ENCODE measurements at places on chromosomes 1 and 21.
A peak's percentile ranks its signal among the peaks of the same experiment; 100 is the strongest.

DNA sequence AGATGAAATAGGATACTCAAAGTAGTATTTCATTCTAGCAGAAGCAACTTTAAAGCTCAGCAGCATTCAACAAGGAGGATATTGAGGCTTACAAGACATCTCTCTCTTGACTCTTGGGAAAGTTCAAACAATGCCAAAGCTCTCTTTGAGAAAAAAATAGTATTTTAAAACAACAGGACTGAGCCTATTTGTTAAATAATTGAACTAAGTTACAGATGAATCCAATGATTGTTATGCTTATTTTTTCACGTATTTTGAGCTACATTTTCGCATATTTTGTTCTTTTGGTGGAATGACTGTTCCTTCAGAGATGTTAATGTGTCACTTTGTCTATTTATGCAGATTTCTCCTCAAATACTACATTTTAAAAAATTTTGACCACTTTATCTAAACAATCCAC lies 200.7 kb downstream of the KCTD3 start:
- no peak for DNase-seq

- peak; percentile 89 for DNase-seq
These were observed 63.3 kb upstream of the WDR26 start for GRCh38 chr1:224497714-224498573.

- DNase-seq: no peak
These were observed 187.4 kb upstream of the KCNK2 start for GRCh38 chr1:214895011-214895600.

DNA sequence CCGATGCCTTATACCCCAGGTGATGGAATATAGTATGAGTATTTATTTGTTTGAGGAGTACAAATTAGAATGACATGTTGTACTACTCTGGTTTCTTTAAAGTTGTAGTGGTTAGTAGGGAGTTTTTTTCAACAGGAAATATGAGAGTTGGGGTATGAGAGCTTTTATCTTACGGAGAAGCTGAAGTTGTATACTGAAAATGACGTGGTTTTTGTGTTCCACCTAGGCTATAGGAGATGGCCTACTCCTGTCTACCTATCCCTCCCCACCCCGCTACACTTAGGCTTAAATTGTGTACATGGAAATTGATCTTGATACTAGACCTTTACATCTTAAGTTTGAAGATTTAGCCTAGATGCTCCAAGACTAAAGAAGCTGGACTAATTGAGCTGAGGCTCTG lies 6.8 kb upstream of the HAX1 start:
- no peak for DNase-seq

- DNase-seq: peak; percentile 48
These were observed 7.9 kb upstream of the AK5 start for GRCh38 chr1:77273891-77274290.

DNA sequence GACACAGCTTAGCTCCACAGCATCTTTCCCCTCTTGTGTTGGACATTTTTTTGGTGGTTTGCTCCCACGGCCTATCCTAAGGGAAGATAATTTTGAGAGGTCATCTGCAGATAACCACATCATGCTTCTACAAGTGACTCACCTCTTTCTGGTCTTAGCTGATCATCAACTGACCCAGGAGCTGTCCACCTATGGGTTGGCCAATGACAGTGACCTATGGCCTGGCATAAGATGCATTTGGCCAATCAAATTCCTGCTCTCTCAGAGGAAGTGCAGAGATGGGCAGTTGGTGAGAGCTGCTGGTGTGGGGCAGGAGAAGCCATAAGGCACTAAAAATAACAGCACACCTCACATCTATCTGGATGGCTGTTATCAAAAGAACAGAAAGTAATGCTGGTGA lies 100.0 kb upstream of the CLDN14 start:
- no peak for DNase-seq

DNA sequence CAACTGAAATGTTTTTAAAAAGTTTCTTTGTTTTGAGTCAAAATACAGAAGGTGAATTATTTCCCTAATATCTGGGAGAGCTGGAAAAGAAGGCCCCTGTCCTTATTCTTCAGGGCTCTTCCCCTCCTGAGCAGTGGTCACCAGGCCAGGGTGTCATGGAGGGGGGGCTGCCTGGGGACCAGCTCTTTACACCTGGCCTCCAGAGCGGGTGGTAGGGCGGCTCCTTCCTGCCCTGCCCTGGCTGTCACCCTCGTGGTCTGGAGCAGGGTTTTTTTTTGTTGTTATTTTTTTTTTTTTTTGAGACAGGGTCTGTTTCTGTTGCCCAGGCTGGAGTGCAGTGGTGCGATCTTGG lies 6.6 kb downstream of the SKI start:
- DNase-seq: no peak

- no peak for DNase-seq
These were observed 22.4 kb downstream of the ARHGEF19 start for GRCh38 chr1:16189921-16190621.

DNA sequence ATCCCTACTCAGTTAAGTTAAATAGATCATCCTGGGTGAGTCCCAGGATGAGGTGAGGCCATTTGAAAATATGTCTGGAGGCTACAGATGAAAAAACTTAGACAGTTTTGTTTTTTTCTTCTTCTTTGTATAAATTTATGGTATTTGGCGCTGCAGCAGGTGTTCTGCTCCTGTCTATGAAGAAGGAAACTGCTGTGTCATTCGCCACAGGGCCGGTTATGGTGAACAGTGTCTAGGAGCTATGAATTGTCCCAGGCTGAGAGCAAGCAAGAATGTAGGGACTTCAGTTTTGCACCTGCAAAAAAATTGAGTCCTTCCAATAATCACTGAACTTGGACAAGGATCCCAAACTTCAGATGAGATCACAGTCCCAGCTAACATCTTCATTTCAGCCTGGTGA lies 674.3 kb upstream of the RGS18 start:
- no peak for DNase-seq

- no peak for DNase-seq
These were observed 205.4 kb downstream of the SMYD3 start for GRCh38 chr1:246301553-246302250.

DNA sequence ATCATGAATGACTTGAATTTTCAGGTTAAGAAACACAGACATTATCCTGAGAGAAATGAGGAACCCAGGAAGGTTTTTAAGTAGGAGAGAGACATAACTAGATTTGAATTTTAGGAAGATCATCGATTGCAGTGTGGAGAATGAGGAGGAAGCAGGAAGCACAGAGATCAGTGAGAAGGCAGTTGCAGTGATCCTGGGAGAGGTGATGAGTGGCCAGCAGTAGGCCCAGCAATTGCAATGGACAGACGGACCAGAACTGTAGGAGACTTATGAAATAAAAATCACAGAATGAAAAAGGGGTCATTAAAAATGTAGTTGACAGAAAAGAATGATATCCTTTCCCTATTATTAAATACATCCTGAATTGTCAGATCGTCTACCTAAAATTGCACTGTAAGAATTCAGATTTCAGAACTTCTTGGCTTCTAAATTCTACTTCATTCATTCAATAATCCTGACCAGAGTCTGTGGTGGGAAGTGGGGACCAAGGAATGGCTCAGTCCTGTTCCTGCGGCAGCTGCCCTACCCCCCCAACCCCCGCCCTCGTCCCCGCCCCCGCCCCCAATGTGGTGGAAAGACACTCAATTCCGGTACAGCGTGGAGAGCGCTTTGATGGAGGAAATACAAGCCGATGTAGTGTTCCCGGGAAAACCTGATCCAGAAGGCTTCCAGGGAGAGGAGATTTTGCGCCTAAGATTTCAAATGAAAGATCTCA lies 35.1 kb downstream of the SLC2A1 start:
- DNase-seq: no peak

DNA sequence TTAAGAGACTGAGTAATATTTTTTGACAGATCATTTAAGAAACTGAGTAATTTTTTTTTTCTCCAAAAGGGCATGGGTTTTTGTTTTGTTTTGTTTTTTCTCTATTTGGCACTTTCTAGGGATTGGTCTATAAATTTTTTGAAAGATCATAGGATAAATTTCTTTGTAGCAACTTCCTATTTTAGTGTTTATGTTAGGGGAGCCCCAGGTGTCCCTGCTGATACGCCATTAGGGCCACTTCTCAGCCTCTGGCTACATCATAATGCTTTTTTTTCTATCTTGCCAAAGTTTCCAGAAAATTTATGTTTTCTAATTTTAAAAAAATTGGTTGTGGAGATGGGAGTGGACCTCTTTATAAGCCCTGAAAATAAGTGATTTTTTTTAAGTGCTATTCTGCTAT lies 2.6 kb downstream of the GABPA start:
- no peak for DNase-seq

DNA sequence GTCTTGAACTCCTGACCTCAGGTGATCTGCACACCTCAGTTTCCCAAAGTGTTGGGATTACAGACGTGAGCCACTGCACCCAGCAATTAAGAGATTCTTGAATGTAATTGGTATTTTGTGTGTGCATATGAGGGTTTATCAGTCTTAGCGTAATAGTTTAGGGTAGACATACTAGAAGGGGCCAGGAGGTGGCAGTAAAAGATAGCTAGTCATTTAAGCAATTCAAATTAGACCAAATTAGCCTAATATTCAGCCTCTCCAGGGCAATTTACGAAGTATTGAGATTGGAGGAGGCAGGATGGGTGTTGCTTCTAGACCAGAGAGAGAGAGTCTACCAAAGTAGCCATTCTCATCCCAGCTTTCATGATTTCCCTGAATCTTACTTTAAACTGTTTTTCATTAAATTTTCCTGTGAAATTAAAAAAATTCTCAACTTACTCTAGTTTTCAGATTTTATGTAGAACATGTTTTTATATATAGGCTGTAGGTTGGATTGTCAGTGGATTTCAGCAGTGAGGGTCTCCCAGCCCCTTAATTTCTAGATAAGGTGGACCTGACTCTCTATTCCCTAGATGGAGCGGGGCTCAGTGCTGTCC lies 119.7 kb downstream of the HHAT start:
- DNase-seq: peak; percentile 52

DNA sequence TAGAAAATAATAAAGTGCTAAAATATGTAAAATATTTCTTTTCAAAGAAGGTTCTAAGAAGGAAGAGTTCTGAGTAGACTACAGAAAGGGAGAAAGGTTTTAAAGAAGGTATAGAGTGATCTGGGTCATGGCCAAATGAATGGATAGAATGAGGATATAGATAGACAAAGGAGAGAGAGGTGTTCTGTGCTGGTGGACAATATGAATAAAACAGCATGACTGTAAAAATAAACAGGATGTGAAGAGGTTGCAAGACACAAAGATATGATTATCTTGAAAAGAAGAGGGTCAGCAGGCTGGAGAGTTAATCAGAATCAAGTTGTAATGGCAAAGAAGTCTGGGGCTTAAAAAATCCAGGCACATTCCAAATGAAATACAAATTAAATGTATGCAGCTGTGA lies 86.7 kb upstream of the GNG4 start:
- DNase-seq: no peak

- DNase-seq: peak; percentile 80
These were observed 32.4 kb downstream of the GNB1 start for GRCh38 chr1:1858382-1859086.

- DNase-seq: peak; percentile 55
These were observed 59.1 kb downstream of the CAMK2N1 start for GRCh38 chr1:20426923-20427322.

GRCh38 chr1:39990428-39990827 lies 35.5 kb downstream of the MFSD2A start:
- no peak for DNase-seq

GRCh38 chr1:98749152-98749756 lies 87.7 kb downstream of the SNX7 start:
- DNase-seq: no peak

- DNase-seq: no peak
These were observed 66.2 kb downstream of the SYT6 start for GRCh38 chr1:114087495-114087894.
